ENCODE measurements at places on chromosomes 11 and 22.

GRCh38 chr11:21650961-21651360 is 541.9 kb upstream of the ANO5 start:
- no peak for DNase-seq

DNA sequence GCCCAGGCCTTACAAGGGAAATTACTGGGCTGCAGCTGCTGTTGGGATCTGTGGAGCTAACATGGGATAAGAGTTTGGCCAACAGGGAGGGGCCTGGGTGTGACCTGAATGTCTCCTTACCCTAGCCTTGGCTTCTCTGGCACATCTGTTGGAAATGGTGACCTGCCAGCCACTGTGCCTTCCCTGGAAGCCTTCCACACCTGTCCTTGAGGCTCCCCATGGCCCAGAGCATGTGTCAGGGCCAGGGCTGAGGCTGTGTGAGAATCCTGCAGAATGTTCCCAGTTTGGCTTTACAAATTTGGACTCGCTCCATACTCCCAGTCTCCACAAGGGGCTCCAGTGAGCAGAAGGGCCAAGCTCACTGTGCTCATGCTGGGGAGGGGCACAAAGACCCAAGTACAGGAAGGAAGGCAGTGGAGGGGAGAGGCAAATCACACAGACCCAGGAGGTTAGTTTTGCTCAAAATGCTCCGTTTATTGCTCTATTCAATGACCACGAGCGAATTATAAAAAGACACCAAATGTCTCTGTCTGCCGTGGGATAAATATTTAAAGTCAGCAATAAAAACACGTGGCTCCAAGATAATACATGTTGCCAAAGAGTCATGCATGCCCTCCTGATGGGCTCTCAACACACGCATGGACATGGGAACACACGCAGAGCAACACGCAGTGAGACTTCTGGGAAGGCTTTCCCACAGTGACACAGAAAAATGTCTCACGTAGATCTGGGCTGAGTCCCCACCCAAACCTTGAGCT is 1.7 kb upstream of the IGSF22 start:
- DNase-seq, result no peak

DNA sequence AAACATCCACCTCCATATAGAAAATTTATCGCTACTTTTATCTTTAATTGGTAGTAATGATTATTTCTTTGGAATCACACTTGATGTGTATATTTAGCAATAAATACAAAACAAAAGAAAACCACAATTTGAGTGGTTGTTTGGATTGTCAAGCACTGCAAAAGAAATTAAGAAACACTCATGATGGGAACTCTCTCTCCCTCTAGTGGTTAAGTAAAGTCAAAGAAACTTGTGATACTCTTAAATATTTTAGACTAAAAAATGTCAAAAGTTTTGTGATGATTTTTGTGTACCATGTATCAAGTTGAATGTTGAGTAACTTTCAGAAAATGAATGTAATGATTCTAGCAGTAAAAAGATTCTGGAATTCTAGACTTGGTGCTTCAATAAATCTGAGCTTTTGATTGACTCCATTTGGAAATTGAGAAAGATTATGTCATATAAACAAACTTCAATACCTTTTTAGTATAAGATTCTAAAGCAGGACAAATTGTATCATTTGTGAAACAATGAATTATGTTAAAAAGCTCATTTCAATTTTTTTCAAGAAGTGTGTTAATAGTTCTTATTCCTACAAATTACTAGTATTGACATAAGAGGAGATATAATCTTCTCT is 20.8 kb downstream of the MUC15 start:
- no peak for DNase-seq

DNA sequence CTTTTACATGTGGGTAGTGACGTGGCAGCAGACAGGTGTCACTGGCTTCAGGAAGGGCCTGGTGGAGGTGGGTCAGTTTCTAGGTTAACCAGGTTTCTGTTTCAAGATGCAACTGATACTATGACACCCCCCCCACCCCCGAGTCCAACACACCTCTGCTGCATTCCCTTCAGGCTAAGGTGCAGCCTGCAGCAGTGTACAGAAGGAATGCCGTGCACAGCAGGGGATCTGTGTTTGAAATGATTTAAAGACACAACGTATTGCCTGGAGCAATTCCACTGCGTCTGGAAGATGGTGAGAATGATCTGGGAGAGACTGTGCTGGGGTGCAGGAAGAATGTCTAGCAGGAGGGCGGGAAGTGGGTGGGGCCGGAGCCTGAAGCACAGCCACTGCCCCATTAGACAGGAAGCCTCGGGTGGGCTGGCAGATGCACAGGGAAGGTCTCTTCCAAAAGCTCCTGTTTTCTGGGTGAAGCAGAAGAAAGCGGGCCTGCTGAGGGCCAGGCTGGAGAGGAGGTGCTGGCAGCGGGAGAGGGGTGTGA is 11.9 kb upstream of the TESMIN start:
- DNase-seq, result no peak

DNA sequence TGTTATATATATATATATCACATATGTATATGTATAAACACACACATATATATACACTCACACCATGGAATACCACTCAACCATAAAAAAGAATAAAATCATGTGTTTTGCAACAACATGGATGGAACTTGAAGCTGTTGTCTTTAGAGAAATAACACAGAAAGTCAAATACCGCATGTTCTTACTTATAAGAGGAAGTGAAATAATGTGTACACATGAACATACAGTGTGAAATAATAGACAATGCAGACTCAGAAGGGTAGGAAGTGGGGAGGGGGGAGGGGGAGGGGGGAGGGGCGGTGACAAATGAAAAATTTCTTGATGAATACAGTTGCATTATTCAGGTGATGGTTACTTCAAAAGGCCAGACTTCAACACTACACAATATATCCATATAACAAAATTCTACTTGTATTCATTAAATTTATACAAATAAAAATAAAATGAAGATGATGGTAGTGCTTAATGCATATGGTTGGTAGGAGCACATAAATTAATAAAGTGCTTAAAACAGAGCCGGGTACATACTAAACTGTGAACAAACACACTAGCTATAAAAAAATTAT is 5.8 kb upstream of the OR5B2 start:
- DNase-seq, result no peak

DNA sequence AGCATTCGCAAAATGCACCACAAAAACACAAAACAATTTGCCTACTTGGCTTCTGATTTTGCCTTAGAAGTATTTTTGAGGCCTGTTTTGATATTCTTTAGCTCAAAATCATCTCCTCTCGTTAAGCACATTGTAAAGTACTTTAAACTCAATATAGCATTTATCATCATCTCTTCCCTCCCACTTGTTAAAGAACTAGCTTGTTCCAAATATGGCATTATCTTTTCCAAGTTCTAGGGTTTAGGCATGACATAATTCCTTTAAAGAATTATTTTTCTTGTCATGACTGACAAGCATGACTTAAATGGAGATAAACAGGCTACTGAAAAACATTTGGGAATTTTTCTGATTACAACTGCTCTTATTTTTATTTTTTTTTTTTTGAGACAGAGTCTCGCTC is 21.3 kb downstream of the CELF1 start:
- no peak for DNase-seq

DNA sequence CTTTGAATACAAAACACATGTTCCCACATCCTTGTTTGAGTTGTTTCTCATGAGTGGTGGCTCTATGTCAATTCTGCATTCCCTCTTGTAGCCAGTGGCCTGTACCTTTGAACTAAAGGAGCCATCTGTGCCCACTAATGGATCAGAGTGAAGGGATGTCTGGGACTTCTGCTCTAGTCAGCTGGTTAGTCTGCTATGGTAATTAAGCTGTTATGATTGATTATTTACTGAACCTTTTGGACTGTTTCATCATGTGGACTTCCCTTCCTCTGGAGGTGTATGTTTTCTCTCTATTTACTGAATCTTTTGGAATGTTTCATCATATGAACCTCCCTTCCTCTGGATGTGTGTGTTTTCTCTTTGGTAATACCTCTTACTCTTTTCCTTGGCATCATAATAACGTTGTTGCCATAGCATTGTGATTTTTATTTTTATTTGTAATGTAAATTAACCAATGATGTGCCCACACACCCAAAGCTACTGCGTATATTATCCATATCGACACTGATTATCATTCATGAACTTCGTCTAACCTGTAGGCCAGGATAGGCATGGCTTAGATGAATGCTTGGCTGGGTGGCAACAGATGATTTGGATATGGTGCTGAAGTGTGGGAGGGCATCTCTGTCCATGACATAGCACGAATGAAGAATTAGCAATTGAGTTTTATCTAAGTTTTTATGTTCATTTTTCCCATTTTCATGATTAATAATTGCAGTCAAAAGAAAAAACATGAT is 112.3 kb upstream of the SORL1-AS1 start:
- no peak for DNase-seq

GRCh38 chr11:65863889-65864705 is 3.9 kb downstream of the MUS81 start:
- no peak for DNase-seq

DNA sequence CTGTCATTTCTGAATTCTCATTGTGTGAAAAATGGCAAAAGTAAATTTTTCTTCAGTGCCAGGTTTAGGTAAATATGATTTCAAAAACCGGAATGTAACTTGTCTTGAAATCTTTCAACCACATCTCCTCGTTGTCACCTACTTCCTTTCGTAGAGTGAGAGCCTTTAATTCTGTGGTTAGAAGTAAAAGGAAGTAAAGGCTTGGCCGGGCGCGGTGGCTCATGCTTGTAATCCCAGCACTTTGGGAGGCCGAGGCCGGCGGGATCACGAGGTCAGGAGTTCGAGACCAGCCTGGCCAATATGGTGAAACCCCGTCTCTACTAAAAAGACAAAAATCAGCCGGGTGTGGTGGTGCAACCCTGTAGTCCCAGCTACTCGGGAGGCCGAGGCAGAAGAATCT is 29.8 kb downstream of the SGSM3 start:
- peak; percentile 52 for DNase-seq

- no peak for DNase-seq
These were observed 26.8 kb downstream of the CTR9 start for GRCh38 chr11:10777806-10778205.

GRCh38 chr11:35247428-35247827 is 108.5 kb downstream of the CD44 start:
- DNase-seq, result peak; percentile 70

GRCh38 chr22:50015451-50016307 is 3.1 kb upstream of the IL17REL start:
- DNase-seq, result no peak

GRCh38 chr11:79520086-79520485 is 79.3 kb upstream of the TENM4 start:
- DNase-seq, result no peak

GRCh38 chr11:5684036-5684645 is 733 bp downstream of the TRIM5 start:
- DNase-seq, result no peak

DNA sequence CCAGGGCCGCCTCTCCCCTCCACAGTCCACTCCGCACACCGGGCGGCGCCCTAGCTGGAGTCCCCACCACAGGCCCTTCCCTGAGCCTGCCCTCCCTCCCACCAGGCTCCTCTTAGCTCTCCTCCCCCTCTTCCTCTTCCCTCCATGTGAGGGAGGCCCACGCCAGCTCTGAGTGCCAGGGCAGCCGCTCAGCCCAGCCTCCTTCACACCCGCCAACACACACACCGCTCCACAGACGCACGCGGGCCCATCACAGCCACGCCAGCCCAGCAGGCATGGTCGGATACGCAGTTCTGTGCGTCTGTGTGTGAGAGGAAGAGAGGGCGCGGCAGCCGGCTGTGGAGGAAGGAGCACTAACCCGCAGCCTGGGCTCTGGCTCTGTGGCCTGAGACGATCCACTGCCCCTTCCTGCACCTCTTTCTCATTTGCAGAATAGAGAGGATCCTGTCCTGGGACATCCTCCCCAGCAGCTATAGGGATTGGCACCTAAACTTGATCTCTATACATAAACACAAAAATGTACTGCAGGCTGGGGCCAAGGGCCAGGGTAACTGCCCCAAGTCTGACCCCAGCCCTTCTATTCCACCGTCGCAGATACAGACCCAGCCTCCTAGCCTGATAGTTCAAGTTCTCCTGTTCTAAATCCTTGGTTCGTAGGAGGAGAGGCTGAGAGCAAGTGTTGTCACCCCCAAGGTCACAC is 3.5 kb downstream of the CHRM4 start:
- DNase-seq, result peak; percentile 63

- no peak for DNase-seq
These were observed 179.2 kb upstream of the ZC3H12C start for GRCh38 chr11:109914038-109914437.

DNA sequence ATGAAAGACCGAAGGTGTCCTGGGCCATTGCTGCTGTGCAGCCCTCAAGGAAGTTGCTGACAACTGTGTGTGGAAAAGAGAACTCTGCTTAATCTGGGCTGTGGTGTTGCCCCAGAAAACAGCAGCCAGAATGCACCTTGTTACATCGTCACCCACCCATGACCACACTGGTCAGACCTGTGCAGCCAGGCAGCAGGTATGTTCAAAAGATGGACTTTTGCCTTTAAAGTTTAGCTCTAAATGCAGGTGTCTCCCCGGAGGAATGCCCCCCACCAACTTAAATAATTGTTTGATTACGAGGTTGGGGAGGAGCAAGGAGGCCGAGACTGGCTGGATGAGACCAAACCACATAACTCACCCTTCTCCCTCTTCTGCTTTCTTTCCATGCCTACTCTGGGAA is 15.3 kb upstream of the POLA2 start:
- DNase-seq, result peak; percentile 24

- DNase-seq, result no peak
These were observed 35.6 kb downstream of the SERPINH1 start for GRCh38 chr11:75597636-75598035.

GRCh38 chr22:50247748-50248147 is 2.9 kb upstream of the TUBGCP6 start:
- DNase-seq, result peak; percentile 91

DNA sequence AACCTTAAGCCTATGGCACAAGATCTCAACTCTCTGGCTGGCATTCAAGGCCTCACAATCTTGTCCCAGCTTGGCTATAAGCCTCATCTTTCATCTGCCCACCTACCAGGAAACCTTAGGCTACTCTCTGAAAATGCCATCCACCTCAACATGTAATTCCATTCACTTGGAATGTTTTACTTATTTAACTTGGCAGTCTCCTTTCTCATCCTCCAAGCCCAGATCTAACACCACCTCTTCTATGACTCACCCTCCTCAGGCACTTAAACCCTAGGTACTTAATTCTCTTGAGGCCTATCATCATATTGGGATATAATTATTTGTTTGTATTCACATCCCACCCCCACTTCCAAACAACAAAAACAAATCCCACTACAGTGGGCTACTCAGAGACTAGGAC is 15.0 kb downstream of the POGLUT3 start:
- no peak for DNase-seq
